Aorta (tissue), 5 donors: ENCODE measurements at places on chromosomes 3 and 15. TPM values are rescaled to one million over a fixed set of nuclear protein-coding genes. Genes with fewer than 3 reads are reported as not detected.

- H3K27ac ChIP-seq, result no peak overlapping the region
- H3K4me3 ChIP-seq, result peak overlapping the region; percentile 30
- H3K36me3 ChIP-seq, result no peaks in the 10 kb centered on the region
These were observed 128.8 kb upstream of the PRR23C start for GRCh38 chr3:139173372-139174108.

DNA sequence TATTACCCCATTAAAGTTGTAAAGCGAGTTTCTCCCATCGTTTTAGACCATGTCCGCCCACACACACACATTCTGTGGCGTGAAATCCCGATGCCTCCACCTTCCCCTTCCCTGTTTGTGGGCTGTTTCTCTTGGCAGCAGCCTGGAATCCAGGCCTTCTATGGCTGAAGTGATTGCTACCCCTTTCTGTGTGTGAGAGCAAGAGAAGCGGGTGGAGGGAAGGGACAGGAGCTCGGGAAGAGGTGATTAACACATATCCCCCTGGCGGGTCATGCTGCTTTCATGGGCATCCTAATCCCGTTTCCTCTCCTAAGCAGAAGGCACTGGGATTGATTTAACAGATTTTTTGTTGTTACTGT, 283.8 kb upstream of the RGMA start:
- no peak overlapping the region for H3K27ac ChIP-seq
- no peaks in the 10 kb centered on the region for H3K27me3 ChIP-seq
- no peaks in the 10 kb centered on the region for H3K36me3 ChIP-seq
- H3K4me3 ChIP-seq, result no peak overlapping the region
- DNase-seq, result no peak
- no peaks in the 10 kb centered on the region for H3K4me1 ChIP-seq

The IL17RD gene
- 4.3 TPM for total RNA-seq

DNA sequence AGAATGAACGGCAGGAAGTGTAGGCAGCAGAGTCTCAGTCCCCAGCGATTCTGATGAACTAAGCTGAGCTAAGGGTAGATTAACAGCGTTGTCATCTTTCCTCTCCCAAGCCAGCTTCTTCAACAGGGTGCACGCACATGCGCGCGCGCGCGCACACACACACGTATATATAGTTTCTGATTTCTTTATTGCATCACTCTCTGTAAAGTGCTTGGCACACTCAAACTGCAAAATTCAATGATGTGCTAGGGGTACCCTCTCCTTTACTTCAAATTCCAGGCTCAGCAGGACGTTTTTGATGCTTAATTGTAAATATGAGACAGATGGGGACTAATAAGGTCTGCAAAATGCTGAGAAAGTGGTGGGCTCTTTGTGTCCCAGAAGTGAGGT, 26.1 kb upstream of the VPS8 start:
- H3K36me3 ChIP-seq, result no peaks in the 10 kb centered on the region
- DNase-seq, result no peak
- peak overlapping the region; percentile 90 for H3K27ac ChIP-seq
- no peaks in the 10 kb centered on the region for H3K27me3 ChIP-seq
- peaks cover 3% of the 10 kb centered on the region for H3K4me1 ChIP-seq

- H3K36me3 ChIP-seq, result no peaks in the 10 kb centered on the region
- DNase-seq, result peak; percentile 38
- H3K27me3 ChIP-seq, result no peaks in the 10 kb centered on the region
- H3K4me1 ChIP-seq, result no peaks in the 10 kb centered on the region
- H3K4me3 ChIP-seq, result no peak overlapping the region
These were observed 15.7 kb downstream of the CHST13 start for GRCh38 chr3:126539558-126540250.

DNA sequence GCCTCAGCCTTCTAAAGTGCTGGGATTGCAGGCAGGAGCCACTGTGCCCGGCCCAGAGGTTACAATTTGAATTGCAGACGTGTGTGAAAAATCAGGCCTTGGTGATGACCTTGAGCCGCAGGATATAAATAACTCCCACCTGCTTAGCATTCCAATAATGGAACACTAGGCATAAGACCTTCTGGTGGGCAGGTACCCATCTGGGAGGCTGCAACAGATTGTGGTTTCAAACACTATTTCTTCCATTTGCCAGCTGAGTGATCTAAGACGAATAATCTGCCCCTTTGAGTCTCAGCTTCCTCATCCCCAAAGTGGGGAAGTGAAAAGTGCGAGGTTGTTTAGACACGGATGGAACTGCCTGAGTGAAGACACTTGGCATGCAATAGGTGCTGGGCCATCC, 47.7 kb upstream of the HERC1 start:
- no peak overlapping the region for H3K27ac ChIP-seq
- no peak overlapping the region for H3K4me3 ChIP-seq
- H3K27me3 ChIP-seq, result no peaks in the 10 kb centered on the region
- H3K36me3 ChIP-seq, result no peaks in the 10 kb centered on the region
- no peak for DNase-seq
- no peaks in the 10 kb centered on the region for H3K4me1 ChIP-seq

The RETNLB gene
- not detected for total RNA-seq

GRCh38 chr3:141450727-141451375, 36.0 kb upstream of the RASA2 start:
- no peak for DNase-seq
- no peaks in the 10 kb centered on the region for H3K36me3 ChIP-seq
- H3K4me1 ChIP-seq, result peaks cover 3% of the 10 kb centered on the region
- H3K27me3 ChIP-seq, result no peaks in the 10 kb centered on the region

GRCh38 chr3:45409921-45410320, 21.5 kb downstream of the LARS2 start:
- no peaks in the 10 kb centered on the region for H3K4me1 ChIP-seq
- no peak overlapping the region for H3K27ac ChIP-seq
- no peaks in the 10 kb centered on the region for H3K36me3 ChIP-seq
- H3K27me3 ChIP-seq, result no peaks in the 10 kb centered on the region

GRCh38 chr3:177448987-177449359, 251.7 kb upstream of the TBL1XR1 start:
- no peak overlapping the region for H3K27ac ChIP-seq
- no peak overlapping the region for H3K4me3 ChIP-seq
- peaks cover 2% of the 10 kb centered on the region for H3K4me1 ChIP-seq
- H3K27me3 ChIP-seq, result no peaks in the 10 kb centered on the region
- DNase-seq, result no peak

- H3K4me1 ChIP-seq, result no peaks in the 10 kb centered on the region
- no peak for DNase-seq
- no peak overlapping the region for H3K27ac ChIP-seq
These were observed 420.6 kb downstream of the SHQ1 start for GRCh38 chr3:72427624-72428023.

The IL16 gene
- total RNA-seq, result 19.5 TPM

The NDN gene
- 52.4 TPM for total RNA-seq

GRCh38 chr3:2765002-2765579, 345.1 kb downstream of the IL5RA start:
- no peak overlapping the region for H3K27ac ChIP-seq
- no peaks in the 10 kb centered on the region for H3K27me3 ChIP-seq
- no peak overlapping the region for H3K4me3 ChIP-seq
- DNase-seq, result no peak

DNA sequence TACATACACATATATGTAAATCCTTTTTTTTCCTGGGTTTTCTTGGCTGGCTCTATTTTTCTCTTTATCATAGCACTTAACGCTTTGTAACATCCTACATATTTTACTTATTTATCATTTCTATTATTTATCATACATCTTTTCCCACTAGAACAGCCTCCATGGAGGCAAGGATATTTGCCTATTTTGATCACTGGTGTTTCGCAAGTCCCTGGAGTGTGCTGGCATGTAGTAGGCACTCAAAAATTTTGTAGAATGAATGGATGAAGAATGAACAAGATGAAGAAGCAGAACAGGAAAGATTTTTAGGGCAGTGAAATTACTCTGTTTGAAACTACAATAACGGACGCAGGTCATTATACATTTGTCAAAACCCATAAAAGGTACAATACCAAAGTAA, 83.0 kb upstream of the PTX3 start:
- H3K4me1 ChIP-seq, result no peaks in the 10 kb centered on the region
- no peak for DNase-seq
- H3K36me3 ChIP-seq, result no peaks in the 10 kb centered on the region
- no peaks in the 10 kb centered on the region for H3K27me3 ChIP-seq
- H3K4me3 ChIP-seq, result no peak overlapping the region

DNA sequence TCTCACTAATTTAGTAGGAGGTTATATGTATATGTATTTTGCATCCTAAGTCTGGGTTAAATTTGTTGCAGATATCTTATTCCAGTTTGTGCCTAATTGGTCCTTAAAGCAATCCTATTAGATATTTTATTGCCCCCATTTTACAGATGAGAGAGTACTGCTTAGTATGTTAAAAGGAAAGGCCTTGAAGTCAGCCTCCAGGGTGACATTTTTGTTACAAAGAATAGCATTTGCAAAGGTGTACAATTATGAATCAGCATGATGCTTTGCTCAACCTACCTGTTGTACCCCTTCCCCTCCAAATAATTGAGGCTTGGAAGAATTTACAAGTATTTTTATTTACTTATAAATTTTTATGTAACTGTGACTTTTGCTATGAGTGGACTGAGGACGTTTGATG, 14.0 kb downstream of the STT3B start:
- H3K27ac ChIP-seq, result no peak overlapping the region
- H3K27me3 ChIP-seq, result no peaks in the 10 kb centered on the region
- no peaks in the 10 kb centered on the region for H3K4me1 ChIP-seq
- H3K36me3 ChIP-seq, result no peaks in the 10 kb centered on the region
- DNase-seq, result no peak
- H3K4me3 ChIP-seq, result no peak overlapping the region

DNA sequence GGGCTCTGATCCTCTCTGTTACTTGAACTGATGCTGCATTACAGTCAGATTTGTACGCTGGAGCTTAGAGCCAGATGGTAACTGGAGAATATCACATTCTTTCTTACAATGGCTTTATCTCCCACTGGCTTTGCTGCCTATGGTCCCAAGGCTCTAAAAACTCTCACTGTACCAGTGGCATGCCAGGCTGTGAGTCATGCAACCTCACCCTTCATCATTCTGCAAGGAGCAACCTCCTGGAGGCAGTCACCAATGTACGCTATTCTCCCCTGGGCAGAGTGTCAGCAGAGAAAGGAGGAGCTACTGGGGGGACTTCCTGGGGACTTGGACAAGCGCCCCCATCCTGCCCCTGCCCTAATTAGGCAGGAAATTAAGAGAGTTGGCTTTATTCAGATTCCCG, 97.9 kb upstream of the EIF1B start:
- no peak overlapping the region for H3K27ac ChIP-seq
- H3K27me3 ChIP-seq, result no peaks in the 10 kb centered on the region
- H3K4me3 ChIP-seq, result no peak overlapping the region

DNA sequence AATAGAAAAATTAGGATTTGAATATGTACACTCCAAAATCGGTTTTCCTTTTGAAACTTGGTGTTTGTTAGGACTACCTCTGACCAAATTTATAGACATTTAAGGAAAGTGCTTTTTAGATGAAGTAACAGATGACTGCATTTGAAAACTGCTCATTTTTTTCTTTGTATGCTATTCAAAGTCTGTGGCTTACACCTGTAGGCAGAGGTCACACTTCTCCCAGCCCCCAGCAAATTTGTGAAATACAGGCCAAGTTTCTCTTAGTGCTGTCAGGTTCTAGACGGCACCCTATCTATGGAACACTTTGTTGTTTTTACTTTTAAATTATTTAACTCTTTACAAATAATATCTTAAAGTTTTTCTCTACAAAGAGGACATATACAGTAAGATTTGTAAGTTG, 100.8 kb upstream of the C15orf61 start:
- no peaks in the 10 kb centered on the region for H3K4me1 ChIP-seq
- no peaks in the 10 kb centered on the region for H3K27me3 ChIP-seq
- H3K27ac ChIP-seq, result no peak overlapping the region
- no peak for DNase-seq

DNA sequence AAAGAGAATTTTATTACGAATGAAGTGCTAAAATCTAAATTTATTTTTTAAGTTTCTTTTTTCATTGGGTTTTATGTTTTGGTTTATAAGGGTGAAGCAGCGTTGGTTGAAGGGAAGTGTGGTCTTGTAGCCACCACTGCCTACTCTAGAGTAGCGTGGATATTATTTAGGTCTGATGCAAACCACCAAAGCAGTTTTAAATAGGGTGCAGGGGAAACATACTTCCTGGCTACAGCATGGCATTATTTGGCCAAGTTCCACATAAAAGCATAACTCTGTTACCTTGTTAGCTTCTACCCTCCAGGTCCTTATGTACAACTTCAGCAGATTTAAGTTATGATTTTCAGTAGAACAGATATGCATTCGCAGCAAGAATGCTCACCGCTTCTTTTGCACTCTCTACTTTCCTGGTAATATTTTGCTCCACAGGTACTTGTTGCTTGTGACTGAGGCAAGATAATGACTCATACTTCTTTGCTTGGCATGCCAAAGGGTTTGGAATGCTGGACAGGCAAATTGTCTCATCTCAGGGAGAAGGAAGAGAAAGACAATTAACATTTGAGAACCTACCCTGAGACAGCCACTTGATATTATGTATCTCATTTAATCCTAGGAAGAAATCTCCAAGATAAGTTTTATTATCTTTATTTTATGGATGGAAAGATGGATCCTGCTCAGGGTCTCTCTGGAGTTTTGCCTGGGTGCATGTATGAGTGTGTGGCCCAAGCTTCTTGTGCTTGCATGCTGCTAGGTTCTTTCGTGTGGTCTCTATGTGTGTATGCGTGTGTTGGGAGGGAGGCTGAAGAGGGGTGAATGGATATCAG, 5.4 kb downstream of the TGFBR2 start:
- no peaks in the 10 kb centered on the region for H3K36me3 ChIP-seq
- no peak overlapping the region for H3K4me3 ChIP-seq
- peak overlapping the region; percentile 28 for H3K27ac ChIP-seq
- peaks cover 3% of the 10 kb centered on the region for H3K4me1 ChIP-seq
- DNase-seq, result no peak
- H3K27me3 ChIP-seq, result no peaks in the 10 kb centered on the region

- no peaks in the 10 kb centered on the region for H3K27me3 ChIP-seq
- no peak overlapping the region for H3K27ac ChIP-seq
- H3K4me3 ChIP-seq, result no peak overlapping the region
- H3K4me1 ChIP-seq, result peaks cover 2% of the 10 kb centered on the region
- no peaks in the 10 kb centered on the region for H3K36me3 ChIP-seq
These were observed 413.8 kb upstream of the CCDC54 start for GRCh38 chr3:106963442-106963841.

The CASR gene
- total RNA-seq, result not detected

DNA sequence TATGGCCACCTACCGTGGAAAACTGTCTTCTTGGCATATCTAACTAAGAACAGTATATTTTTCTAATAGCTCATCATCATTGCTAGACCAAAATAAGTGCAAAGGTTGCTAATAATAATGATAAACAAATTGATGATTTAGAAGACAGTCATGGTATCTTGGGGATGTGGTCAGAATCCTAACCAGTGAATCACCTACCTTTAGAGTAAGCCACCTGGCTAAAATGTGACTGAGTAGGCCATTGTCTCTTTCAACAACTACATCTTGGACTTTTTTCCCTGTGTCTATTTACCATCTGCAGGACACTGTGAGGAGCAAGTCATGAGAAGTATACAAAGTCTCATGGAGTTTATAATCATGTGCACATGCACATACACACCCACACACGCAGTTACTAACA, 273.5 kb upstream of the SEMA6D start:
- peaks cover 3% of the 10 kb centered on the region for H3K4me1 ChIP-seq
- H3K27me3 ChIP-seq, result no peaks in the 10 kb centered on the region
- H3K4me3 ChIP-seq, result no peak overlapping the region
- no peak overlapping the region for H3K27ac ChIP-seq
